ENCODE measurements at places on chromosomes 5 and 9. TPM values are rescaled to one million over a fixed set of nuclear protein-coding genes. Genes with fewer than 3 reads are reported as not detected.

The ELOVL7 gene
- 20.3 TPM for polyA plus RNA-seq

The FAM81B gene
- polyA plus RNA-seq: 3.8 TPM

The CAMLG gene
- 64.7 TPM for polyA plus RNA-seq

The LURAP1L gene
- polyA plus RNA-seq: 18.8 TPM

The CNTFR gene
- 34.6 TPM for polyA plus RNA-seq

The GARIN3 gene
- not detected for polyA plus RNA-seq

The CLINT1 gene
- polyA plus RNA-seq: 158 TPM

The LHX6 gene
- 3.5 TPM for polyA plus RNA-seq

The PPP1R2B gene
- polyA plus RNA-seq: 0.10 TPM

The ADAMTS12 gene
- polyA plus RNA-seq: 18.3 TPM

The NSG2 gene
- 0.35 TPM for polyA plus RNA-seq

The TSSK1B gene
- polyA plus RNA-seq: 0.12 TPM

The FOXD4L4 gene
- not detected for polyA plus RNA-seq

The SLC1A3 gene
- 3.5 TPM for polyA plus RNA-seq

The OTP gene
- polyA plus RNA-seq: not detected

The CDC25C gene
- 11.7 TPM for polyA plus RNA-seq

The C9 gene
- 0.37 TPM for polyA plus RNA-seq

The PDE6A gene
- polyA plus RNA-seq: 0.25 TPM

The IL5 gene
- polyA plus RNA-seq: 0.53 TPM

The GRM6 gene
- 1.9 TPM for polyA plus RNA-seq

The LRRC19 gene
- polyA plus RNA-seq: 19.4 TPM

The FNIP1 gene
- 21.4 TPM for polyA plus RNA-seq

The DMRT2 gene
- polyA plus RNA-seq: 2.0 TPM

The GALT gene
- 71.8 TPM for polyA plus RNA-seq

The HEMGN gene
- 1.5 TPM for polyA plus RNA-seq

The MLANA gene
- 1.0 TPM for polyA plus RNA-seq

The SLC6A18 gene
- polyA plus RNA-seq: 0.53 TPM

The SLC23A1 gene
- 15.7 TPM for polyA plus RNA-seq

The SLC9A3 gene
- polyA plus RNA-seq: 60.6 TPM

The MVB12B gene
- 15.0 TPM for polyA plus RNA-seq

The GABRA6 gene
- polyA plus RNA-seq: not detected

The ZNF883 gene
- 11.1 TPM for polyA plus RNA-seq

The KIF24 gene
- 9.2 TPM for polyA plus RNA-seq

The CCL27 gene
- polyA plus RNA-seq: 1.1 TPM

The CCDC171 gene
- polyA plus RNA-seq: 9.4 TPM

The RNF14 gene
- 66.6 TPM for polyA plus RNA-seq

The ZFP2 gene
- polyA plus RNA-seq: 9.9 TPM

The SPATA31E1 gene
- polyA plus RNA-seq: not detected

The STPG3 gene
- polyA plus RNA-seq: 1.5 TPM

The FBLL1 gene
- 0.48 TPM for polyA plus RNA-seq

The IFNB1 gene
- polyA plus RNA-seq: not detected

The CMBL gene
- 39.6 TPM for polyA plus RNA-seq

The UQCRQ gene
- polyA plus RNA-seq: 173 TPM

All from left kidney (tissue), 8 donors.